ENCODE measurements at places on chromosomes 16 and 17.

DNA sequence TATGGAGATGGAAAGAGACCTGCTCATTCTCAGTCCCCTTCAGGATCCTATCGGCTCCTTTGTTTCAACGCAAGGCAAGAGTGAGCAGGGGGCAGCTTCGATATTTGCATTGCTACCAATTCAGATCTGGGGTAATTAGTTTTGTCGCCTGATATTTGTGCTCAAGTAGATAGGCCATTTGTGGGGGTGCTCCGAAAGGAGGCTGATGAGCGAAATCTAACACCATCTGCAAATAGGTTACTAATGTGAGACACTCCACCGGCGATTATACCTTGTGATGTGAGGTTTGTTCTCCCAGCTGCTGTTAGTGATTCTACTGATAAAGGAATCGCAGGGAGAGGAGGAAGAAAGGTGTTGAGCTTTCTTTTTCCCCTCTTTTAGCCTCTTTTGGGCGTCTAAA, 31.5 kb downstream of the WSCD1 start:
- DNase-seq = no peak

DNA sequence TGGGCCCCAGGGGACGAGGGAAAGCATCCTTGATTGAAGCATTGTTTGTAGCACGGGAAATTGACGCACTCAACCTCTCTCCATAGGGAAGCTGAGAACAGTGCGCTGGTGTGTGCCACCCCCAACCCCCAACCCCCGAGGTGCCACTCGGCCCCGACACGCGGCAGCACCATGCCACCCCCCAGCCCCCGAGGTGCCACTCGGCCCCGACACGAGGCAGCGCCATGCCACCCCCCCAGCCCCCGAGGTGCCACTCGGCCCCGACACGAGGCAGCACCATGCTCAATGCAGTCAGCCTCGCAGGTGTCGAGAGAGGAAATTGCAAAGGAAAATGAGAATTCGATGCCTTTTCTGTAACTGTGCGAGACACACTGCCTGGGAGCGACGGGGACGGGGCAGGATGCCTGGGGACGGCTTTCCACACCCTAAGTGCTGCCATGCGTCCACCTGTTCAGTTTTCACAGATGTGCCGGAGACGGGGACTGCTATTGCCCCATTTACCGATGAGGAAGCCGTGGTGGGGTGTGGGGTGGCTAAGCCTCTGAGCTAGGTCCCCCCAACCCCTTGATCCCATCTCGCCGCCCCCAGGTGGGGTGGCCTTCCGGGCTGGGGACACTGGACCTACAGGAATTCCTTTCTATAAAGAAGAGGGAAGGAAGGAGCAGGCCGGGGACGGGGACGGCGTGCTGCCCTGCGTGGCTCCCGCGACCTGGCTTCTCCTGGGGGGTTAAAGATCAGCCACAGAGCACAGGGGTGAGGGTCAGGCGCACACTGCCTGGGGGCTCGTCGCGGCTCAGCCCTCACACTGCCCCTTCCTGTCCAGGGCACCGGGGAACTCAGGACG, 9.8 kb downstream of the CBFA2T3 start:
- no peak for DNase-seq

- DNase-seq = no peak
Observed at GRCh38 chr17:46053911-46054534, 55.0 kb downstream of the STH start.

DNA sequence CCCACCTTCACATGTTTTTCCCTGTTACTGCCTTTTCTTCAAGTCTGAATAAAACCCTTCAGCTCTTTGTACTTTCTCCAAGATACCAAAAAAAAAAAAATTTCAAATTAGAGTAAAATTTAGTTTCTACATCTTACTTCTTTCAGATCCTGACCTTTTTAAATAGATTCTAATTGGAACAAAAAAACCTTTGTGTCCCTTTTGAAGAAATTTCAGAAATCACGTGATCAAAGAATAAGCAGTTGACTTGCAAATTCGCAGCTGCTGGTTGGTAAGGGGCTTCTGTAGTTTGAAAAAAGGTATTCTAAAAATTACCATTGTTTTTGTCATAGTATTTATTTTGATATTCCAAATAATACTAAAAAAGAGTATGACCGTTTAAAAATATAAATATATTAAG, 71.7 kb downstream of the CDC27 start:
- no peak for DNase-seq

- DNase-seq = no peak
Observed at GRCh38 chr17:44627513-44628242, 28.6 kb upstream of the MEIOC start.

- no peak for DNase-seq
Observed at GRCh38 chr17:79732804-79733691, 2.3 kb downstream of the ENPP7 start.

DNA sequence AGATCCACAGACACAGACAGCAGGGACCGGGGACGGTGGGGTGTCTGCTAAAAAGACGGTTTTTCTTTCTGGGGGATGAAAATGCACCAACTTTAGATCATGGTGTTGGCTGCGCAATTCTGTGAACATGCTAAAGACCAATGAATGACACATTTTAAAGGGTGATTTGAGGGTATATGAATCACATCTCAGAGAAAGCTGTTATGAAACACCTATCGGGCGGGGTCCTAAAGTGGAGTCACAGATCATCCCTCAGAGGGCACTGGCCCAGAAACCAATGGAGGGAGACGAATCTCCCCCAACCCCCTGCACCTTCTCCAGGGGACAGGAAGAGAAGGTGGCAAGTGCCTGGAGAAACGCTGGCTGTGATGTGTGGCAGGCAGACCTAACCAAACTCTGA, 26.0 kb downstream of the KLHDC4 start:
- no peak for DNase-seq

- DNase-seq = no peak
Observed at GRCh38 chr17:3818786-3819185, 17.8 kb upstream of the ITGAE start.

DNA sequence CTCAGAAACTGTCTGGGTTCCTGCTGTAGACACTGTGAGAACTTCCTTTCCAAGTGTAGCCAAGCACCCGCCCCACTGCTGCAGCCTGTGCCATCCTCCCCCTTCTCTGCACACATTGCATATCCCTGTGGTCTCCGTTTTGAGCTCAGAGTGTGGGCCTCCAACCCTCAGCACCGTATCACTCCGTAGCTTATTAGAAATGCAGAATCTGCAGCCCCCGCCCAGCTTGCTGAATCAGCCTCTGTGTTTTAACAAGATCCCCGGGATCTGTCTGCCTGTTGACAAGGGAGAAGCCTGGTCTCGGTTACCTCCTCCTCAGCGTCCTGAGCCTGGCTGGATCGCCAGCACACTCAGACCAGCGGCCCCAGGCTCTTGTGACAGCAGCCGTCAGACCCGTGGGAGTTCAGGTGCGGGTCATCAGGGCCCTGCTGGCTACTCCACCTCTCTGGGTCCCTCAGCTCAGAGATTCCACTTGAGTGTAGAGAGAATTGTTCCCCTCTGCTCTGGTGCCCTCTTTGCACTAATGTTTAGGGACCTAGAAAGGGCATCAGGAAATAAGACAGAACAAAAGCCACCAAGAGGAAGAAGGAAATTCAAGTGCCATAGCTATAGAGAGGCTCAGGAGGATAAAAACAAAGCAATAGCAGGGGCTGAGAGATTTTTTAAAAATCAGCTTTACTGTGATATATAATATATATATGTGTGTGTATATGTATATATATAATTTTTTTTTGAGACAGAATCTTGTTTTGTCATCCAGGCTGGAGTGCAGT, 92.3 kb downstream of the PITPNC1 start:
- DNase-seq = no peak

- DNase-seq = no peak
Observed at GRCh38 chr16:65392806-65393565, 271.1 kb upstream of the CDH11 start.

DNA sequence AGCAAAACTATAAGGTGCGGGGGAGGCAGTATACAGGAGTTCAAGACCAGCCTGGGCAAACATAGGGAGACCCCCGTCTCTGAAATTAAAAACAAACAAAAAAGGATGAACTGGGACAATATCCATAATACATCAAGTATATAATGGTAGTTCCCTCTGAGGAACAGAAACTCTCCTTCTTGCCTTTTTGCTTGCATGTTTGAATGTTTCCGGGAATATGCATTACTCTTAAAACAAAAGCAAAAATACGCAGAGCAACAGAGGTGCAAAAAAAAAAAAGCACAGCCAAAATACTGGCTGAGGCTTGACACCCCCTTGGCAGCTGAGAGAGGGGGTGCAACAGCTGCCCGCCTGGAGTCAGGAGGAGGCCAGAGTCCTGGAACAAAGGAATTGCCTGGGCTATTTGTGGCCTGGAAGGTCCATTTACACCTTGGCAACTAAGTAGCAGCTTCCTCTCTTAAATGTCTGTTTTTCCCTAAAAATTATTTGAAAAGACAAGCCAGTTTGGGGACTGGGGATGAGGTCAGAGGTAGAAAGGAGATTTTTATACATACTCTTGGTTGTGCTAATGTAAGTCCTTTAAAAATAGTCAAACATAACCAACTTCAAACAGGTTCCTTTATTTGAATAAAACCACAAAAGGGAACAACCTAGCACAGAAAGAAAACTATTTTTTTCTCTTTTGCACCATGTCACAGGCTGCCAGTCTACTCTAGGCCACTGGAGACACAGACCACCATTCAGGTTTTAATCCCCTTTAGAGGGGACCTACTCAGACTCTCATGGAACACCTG, 19.5 kb downstream of the USP7 start:
- DNase-seq = no peak

- DNase-seq = no peak
Observed at GRCh38 chr17:10208604-10209193, 10.3 kb upstream of the GAS7 start.

GRCh38 chr16:53545433-53545832, 42.4 kb upstream of the AKTIP start:
- no peak for DNase-seq

DNA sequence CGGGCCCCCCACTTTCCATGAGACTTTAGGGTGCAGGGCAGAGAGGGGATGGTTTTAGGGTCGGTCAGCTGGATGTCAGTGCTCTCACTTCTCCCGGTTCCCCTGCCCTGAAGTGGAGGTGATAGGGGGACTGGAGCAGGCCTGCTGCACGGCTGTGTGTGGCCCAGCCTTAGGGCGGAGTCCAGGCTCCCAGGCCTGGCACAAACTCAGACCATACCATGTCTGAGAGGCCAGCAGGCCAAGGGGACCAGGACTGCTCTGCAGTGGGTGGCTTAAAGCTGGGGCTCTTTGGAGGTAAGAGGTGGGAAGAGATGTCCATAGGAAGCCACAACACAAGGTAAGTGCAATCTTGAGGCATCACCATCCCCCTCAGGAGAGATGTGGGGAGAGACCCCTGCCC, 8.3 kb downstream of the TFAP4 start:
- DNase-seq = no peak

GRCh38 chr16:31880322-31880979, 6.8 kb downstream of the ZNF267 start:
- DNase-seq = no peak

DNA sequence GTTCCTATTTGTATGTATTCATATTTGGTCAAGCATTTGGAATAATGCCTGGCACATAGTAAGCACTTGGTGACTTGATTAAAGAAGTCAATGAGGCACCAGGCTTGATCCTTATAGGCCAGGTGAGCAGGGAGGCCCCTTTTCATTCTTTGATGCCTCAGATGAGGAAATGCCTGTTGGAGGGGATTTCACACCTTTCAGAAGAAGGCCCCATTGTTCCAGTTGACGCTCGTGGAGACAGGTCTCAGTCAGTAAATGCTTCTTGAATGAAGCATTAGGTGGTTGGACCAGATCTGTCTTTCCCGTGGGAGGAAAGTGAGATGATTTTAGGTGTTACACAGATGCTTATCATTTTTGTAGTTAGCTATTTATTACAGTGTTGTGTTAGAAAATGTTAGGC, 13.0 kb downstream of the LCMT1 start:
- DNase-seq = no peak

DNA sequence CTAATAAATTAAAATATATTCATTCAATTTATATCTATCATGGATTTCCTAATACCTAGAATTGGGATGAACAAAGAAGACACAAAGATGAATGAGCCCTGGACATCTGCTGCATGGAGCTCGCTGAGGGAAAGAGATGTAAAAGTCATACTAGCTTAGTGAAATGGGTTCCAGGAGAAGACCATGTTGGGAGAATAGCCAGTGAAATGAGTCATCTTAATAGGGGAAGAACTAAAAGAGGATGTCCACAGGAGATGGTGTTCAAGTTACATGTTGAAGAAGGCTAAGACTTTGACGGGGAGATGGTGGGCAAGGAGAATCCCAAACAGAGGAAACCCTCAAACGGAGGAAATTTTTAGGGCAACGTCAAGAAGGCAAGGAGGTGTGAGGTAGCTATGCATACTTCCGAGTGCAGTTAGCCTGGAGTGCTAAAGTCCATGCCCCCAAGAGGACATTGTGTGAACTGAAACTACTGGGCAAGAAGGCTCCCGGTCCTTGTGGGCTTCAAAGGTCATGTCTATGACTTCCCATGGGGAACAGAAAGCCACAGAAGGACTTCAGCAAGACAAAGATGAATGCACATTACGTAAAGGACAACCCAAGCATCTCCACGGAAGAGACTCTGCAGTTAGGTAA, 220.5 kb upstream of the CDH11 start:
- DNase-seq = no peak

- DNase-seq = no peak
Observed at GRCh38 chr17:10278218-10278617, 79.8 kb upstream of the GAS7 start.

DNA sequence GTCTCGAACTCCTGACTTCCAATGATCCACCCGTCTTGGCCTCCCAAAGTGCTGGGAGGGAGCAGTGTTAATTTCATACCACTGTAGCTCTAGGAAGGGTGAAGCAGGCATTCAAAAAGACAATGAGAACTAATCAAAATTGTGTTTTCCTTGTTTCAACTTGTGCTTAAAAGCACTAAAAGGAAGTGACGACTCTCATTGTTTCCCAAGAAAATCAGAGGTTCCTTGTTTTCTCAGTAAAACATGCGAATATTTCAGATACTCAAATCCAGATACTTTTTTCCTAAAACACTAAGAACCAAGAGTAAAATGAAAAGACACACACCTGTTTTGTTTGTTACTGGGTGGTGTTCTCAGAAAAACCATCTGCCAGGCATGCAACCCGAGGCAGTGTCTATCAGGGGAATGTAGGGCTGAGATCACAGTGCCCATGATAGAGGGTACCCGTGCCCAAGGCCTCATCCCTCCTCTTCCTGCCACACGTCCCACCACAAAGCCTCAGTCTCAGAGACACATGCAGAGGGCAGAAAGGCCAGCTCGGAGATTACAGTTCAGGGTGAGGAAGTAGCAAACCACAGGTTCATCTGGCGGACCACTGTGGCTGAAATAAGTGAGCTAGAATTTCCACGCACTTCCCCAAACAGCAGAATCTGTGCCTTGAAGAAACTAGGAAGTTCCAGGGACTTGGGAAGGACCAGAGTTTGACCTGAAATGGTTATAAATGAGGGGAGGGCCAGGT, 33.7 kb downstream of the GINS3 start:
- no peak for DNase-seq

- DNase-seq = no peak
Observed at GRCh38 chr17:5220074-5220473, 14.6 kb downstream of the SCIMP start.

GRCh38 chr16:883781-884180, 83.2 kb upstream of the GNG13 start:
- DNase-seq = no peak

- DNase-seq = no peak
Observed at GRCh38 chr17:68302066-68302564, 10.8 kb downstream of the ARSG start.

GRCh38 chr17:82356845-82357355, 2.1 kb upstream of the TEX19 start:
- no peak for DNase-seq
